Right kidney (tissue), 9 donors: ENCODE measurements at places on chromosomes 4 and X.

DNA sequence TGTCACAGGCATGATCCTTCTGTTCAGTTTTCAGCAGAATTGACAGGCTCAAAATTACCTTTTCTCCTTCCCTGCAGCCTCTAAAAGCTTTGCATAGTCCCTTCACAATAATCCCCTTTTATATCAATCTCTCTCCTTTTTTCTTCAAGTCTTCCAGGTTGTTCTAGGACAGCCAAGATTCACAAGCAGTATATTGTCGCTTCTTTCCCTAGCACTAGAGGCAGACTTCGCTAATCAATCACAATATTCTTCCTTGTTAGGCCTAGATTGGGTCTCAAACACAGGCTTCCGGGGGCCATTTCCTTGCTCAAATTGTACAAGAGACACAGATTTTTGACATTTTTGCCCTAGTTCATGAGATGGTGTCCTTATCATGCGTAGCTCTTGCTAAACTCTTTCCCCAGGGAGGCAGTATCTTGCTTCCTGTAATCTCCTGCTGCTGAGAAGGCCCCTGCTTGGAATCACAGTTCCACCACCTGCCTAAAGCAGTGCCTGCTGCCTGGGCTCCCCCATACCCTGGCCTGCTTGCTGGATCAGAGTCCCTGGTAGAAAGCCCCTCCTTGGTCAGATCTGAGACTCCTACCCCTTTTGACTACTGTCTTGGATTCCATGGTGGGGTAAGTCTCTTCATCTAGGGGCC is 57.3 kb downstream of the DMP1 start:
- DNase-seq, result no peak

DNA sequence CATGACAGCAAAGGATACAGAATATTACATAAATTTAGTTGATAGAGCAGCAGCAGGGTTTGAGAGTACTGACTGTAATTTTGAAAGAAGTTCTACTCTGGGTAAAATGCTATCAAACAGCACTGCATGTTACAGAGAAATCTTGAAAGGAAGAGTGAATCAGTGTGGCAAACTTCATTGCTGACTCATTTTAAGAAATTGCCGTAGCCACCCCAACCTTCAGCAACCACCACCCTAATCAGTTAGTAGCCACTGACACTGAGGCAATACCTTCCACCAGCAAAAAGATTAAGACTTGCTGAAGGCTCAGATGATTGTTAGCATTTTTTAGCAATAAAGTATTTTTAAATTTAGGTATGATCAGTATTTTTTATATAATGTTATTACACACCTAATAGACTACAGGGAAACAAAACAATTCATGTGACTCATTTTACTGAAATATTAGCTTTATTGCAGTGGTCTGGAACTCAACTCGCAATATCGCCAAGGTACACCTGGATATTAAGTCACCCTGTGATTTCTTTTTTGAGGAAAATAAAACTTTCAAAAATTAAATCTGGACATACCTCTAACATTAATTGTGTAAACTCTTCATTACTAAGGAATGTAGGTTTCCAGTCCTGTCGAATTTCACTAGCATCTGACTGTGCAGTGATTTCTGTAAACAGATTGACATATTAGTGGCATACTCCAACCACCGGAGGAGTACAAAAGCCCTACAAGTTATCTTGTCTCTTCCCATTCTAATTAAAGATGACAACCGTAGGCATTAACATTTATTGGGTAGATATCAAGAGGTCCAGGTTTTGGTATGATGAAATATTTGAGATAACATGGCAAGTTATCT is 71.1 kb downstream of the CLOCK start:
- no peak for DNase-seq

- peak; percentile 6 for DNase-seq
These were observed 207.6 kb downstream of the NAF1 start for GRCh38 chr4:162959046-162959445.

GRCh38 chr4:51855751-51856150 is 12.8 kb downstream of the DCUN1D4 start:
- no peak for DNase-seq

GRCh38 chr4:63296773-63297172 is 1112.5 kb downstream of the TECRL start:
- DNase-seq, result no peak

DNA sequence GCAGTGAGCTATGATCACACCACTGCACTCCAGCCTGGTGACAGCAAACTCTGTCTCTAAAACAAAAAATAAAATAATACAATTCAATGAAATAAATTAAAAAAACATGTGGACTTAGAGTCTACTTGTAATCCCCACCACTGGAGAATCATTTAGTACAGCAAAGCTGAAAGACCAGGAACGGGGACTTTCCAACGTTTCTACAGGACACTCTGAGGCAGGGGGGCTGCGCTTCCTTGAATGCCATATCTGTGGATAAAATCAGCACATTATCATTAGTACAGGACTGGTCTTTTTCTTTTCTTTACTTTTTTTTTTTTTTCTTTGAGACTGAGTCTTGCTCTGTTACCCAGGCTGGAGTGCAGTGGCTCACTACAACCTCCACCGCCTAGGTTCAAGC is 124.8 kb downstream of the MXRA5 start:
- DNase-seq, result no peak

- DNase-seq, result no peak
These were observed 42.8 kb downstream of the IL21 start for GRCh38 chr4:122577808-122578781.
